ENCODE measurements at places on chromosomes 3 and 15.
A peak's percentile ranks its signal among the peaks of the same experiment; 100 is the strongest.

DNA sequence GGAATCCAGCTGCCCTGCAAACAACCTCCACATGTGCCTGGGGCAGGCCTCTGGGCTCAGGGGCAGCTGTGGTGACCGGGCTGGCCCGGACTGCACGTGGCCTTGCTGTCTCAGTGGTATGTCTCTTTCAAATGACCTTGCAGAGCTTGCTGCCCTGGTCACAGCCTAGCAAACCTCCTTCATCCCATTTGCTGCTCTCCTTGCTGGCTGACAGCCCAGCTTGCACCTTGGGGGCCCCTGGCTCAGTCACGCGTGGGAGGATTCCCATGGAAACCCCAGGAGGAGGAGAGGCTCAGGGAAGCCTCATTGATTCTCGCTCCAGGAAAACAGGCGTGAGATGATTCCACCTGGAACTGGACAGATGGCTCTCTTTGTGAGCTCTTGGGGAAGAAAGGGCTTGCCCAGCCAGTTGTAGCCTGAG is 5.6 kb downstream of the SPSB4 start:
- DNase-seq, result peak; percentile 58

DNA sequence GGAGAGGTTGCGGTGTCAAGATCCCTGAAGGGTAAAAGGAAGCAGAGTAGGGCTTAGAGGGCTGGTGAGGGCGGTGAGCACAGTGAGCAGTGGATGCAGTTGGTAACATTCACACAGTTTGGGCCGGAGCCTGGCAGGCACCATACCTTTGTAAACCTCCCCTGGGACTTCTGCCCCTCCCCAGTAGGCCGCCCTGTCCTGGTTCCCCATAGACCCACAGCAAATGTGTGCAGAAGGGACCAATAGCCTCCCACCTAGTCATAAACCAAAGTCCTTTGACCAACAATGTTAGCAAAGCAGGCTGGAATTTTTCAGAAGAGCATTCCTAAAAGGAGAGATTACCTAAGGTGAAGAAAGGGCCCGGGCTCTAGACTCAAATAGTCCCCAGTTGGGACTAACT is 1.7 kb upstream of the PHGR1 start:
- peak; percentile 87 for DNase-seq

DNA sequence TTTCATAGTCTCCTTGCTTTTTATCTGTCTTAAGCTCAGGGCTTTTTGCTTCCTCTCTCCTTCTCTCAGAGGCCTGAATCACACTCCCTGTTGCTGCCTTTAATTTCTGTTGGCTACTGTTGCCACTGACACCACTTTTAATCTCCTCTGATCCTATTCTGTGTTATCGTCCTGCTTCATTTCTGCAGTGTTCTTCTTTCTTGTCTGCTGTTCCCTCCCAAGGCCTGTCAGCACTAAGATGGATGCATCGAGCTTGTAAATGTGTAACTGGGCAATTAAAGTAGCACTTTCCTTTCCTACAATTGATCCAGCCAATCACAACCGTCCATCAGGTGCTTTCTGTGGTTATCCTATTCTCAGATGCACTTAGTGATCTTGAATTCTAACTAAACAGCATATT is 71.3 kb upstream of the VEPH1 start:
- DNase-seq, result no peak

DNA sequence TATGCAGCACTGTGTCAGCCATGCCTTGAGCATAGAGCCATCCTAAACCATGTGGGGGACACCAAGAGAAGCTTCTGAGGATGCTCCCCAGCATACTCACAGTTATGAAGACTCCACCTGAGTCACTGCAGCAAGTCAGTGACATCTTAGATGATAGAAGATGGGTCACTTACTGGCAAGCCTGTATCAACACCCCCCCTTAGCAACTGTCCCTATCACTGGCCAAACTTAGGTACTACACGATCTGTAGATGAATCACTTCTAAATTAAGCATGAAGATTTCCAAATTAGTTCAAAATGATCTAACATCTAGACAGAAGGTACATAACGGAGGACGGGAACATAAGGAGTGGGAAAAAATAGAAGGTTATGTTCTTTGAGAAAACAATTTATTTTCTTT is 13.2 kb upstream of the LMCD1 start:
- DNase-seq, result no peak

- no peak for DNase-seq
Measured at GRCh38 chr15:100686021-100686724, 83.8 kb downstream of the ASB7 start.

DNA sequence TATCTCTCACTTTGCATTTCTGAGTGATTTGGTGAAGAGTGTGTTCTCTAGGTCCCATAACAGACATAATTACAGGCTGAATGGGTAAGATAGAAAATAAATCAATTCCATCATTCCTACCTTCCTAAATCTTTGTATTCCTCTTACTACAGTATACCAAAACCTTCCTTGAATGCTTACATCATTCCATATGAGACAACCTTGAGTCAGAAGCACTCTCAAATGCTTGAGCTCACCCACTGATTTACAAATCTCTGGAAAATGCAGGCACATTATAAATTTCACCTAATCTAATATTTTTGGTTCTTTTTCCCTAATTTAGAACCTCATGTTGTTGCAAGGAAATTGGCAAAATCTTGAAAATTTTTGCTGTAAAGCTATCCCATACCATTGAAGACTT is 239.1 kb downstream of the CBLB start:
- no peak for DNase-seq

GRCh38 chr3:128433837-128434165 is 32.9 kb downstream of the DNAJB8 start:
- peak; percentile 77 for DNase-seq

DNA sequence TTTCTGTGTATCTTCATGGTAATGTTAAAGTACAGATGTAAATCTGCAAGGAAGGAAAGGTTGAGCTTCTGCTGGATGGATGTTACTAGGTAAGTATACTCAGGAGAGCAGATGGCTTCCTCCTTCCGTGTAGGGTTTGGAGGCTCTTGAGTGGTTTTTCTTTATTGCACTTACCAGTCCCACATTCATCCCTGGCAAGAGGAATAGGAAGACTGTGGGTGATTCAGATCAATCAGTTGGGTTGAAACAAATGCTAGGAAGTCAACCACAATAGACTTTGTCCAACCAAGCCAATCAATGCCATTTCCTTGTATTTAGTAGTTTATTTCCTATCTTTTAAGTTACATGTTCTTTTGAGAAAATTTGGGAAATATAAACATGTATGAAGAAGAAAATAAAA is 26.6 kb downstream of the MYZAP start:
- DNase-seq, result no peak

GRCh38 chr15:78003539-78004008 is 73.9 kb downstream of the TBC1D2B start:
- no peak for DNase-seq

DNA sequence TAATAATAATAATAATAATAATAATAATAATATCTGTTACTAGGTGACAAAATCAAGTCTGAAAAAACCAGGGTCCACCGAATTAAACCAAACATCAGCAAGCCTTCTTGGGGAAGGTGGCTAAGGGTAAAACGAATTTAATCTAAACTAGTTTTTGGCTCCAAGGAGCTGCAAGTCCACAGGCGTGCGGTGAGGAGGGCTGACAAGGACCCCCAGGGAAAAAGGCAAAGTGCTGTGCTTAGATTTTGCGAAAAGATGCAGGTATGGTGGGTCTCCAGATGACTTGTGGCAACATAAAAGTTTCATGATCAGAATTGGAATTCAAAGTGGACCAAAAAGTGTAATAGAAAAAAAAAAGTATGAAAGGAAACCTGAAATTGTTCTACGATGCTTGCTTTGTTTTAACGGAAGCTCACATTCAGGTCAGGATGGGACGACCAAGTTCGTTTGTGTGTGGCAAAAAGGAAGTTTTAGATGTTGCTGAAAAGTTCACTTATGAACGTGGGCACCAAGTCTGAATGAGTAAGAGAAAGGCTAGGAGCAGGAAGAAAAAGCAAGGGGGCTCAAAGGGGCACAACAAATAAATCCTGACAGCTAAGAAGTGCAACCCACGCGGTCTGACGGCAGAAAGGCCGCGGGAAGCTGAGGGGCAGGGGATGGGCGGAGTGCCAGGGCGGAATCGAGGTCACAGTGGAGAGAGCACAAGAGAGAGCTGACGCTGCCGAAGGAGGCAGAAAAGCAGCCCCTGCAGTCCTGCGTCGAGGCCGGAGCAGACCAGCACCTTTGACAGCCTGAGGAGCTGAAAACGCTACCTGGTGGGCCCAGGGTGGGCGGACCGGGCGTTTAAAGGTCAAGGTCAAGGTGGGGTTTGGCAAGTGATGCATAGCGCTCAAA is 1.1 kb downstream of the WDR82 start:
- peak; percentile 50 for DNase-seq

- no peak for DNase-seq
Measured at GRCh38 chr15:31291048-31291578, 35.5 kb upstream of the KLF13 start.

- no peak for DNase-seq
Measured at GRCh38 chr3:44989636-44990373, 13.8 kb downstream of the EXOSC7 start.

DNA sequence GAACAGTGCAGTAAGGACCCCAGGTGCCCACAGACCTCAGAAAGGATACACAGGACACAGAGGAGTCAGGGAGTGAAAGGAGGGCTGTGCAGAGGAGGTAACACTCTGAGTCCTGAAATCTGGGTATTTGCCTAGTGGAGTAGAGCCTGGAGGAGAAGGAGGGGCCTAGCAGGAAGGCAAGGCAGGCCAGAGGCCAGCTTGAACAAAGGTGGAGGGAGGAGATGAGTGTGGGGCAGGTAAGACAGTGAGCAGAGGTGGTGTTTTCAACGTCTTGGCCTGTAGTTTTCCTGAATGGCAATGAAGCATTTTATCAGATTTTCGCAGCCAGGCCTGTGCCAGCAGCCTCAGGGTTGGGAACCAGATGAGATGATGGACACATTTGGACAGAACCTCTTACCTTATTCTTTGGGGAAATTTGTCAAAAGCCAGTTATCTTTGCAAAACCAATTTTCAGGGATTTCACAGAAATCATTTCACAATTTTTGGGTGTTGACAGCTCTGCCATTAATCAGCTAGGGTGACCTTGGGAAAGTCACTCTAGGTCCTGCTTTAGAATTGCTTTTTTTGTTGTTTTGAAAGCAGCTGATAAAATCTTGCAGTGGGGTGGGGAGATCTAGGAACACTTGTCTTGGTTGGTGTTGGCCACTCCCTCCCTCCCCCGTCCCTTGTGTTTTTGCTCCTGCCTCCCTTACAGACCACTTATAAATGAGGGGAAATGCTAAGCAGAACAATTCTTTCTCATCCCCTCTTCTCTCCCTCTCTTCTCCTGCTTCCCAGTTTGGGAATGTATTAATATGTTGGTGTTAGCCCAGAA is 38.4 kb downstream of the SPSB4 start:
- DNase-seq, result no peak

DNA sequence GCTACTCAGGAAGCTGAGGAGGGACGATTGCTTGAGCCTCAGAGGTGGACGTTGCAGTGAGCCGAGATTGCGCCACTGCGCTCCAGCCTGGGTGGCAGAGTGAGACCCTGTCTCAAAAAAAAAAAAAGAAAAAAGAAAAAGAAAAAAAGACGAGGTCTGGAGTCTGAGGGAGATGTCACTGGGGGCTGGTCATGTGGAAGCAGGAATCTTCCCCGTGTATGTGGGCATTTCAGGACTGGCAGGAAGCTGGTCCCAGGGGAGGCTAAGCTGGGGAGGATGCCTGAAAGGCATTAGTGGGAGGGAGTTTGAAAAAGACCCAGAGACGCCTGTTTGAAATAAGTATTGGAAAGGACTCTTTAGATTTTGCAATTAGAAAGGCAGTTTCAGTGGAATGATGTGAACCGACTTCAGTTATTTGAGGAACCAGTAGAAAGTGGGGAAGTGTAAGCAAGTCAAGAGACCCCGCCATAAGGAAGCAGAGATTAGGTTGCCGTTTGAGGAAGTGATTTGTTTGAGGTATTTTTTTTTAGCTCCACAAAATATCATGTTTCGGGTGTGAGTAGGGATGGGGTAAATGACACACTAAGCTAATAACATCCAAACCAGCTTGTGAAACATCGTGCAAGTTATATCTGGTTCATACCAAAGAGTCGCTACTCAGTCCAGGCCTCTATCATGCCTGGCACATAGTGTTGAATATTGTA is 55.5 kb downstream of the ST6GAL1 start:
- DNase-seq, result no peak

- DNase-seq, result no peak
Measured at GRCh38 chr3:49025005-49025792, 3.3 kb downstream of the NDUFAF3 start.

GRCh38 chr3:4748127-4748526 is 231.1 kb upstream of the BHLHE40 start:
- DNase-seq, result no peak

GRCh38 chr3:45953536-45953935 is 10.3 kb downstream of the CXCR6 start:
- no peak for DNase-seq

DNA sequence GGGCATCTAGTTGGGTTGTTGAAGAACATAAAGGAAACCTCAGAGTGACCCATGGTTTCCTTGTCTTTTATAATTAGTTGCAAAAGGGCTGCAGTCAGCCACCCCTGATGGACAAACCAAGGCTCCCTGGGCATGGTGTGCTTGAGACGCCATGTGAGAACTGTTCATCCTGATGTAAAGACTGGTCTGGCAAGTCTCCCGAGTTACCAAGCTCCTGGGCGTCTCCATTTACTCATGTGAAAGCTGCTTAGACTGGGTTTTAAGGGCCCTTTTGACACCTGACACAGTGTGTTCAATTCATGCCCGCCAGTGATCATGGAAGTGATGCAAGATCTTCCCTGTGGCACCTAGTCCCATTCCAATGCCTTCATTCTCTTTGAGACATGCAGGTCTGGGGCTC is 49.4 kb downstream of the GRK7 start:
- no peak for DNase-seq

DNA sequence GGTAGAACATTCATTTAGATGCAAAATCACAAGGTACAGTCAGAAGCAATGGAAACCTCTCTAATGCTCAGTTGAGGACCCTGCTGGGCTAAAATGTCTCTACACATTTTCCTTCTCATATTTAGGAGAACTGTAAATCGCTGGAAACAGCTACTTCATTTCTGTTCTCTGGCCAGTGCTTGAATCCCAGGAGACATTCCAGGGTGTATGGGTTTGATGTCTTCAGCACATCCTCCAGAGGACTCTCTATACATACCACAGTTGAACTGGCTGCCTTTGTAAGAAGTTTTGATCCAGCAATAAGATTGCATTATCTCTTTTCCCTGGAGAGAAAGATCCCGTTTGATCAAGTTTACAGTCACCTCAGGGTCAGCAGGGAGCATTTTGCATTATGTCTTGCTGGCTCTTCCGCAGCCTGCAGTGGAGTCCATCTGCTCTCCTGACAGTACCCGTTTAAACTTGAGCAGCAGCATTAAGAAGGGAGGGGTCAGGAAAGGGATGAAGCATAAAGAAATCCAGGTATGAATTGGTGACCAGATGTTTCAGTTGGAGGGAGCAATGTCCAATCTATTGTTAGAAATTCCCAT is 676.0 kb downstream of the EPHA3 start:
- no peak for DNase-seq

DNA sequence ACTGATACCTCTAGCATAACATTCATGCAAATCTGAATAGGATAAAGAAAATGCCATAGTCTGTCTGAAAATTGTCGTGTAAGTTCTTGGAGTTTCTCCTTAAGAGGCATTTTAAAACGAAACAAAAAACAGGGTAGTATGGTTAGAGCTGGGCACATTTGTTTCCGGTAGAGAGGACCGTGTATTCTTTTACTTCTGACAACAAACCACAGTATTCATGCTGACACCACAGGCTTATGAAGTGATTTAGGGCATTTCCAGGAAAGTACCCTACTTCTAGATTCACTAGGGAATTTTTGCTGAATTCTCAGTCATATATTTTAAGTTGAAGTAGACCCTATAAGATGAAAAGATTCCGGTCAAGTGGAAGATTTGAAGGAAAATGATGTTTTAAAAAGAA is 541.3 kb downstream of the UNC13C start:
- no peak for DNase-seq

Data from Caco-2 (cell line).